ENCODE measurements at places on chromosomes 4 and X.

DNA sequence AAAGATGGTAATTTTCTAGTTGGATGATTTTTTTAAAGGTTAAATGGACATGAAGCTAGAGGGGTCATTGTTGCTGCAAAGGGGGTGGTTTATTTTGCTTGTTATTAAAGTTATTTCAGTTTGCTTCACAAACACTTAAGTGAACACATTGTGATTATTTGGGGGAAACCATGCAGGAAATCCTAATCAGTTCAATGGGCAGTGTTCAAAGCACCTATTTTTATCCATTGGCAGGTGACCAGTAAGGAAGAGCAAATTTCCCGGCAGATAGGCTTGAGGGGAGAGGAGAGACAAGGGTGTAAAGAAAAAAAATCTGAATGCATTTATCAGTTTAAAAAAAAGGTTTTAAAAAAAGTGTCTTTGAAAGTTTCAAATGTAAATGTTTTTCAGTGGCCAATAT lies 17.6 kb downstream of the GPR174 start:
- DNase-seq, result peak; percentile 77

GRCh38 chr4:81039351-81039972 lies 9.0 kb downstream of the BMP3 start:
- DNase-seq, result no peak

DNA sequence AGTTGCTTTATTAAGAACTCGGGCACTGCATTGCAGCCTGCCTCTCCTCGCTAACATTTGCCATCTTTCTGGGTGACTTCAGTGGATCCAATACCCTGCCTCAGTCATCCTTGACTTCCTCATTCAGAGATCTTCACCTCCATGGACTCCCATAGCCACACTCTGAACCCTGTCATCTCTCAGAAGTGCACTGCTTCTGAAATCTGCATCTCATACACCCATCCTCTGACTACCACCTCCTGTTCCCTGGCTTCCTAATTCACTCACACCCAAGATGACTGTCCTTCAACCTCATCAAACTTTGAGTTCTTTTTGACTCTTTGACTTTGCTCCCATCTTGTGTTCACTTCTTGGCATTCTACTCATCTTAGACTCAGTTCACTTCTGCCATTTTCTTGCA lies 25.3 kb upstream of the CYBB start:
- no peak for DNase-seq

DNA sequence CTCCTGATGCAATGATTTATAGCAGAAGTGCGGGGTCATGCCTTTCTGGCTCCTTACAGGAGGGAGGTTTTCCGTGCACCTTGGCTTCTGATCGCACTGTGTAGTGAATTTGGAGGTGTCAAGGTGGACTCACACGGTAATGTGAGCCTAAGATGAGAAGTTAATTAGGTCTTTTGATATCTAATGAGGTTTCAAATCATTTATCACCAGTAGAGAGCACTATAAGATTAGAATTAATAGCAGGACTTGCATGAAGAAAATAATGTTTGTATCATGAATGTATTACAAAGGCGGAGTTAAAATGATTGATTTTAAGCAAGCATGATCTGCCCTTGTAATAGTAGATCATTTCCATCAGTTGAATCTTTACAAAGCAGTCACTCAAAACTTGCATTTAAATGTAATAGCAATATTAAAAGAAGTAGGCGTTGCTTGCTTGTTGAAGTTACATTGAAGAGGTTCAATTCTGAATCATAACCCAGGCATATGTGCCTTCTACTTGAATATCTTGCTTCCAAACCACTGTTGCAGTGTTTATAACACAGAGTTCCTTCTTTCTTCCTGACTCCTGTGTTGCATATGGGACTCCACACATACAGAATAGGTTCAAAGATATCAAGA lies 152.1 kb downstream of the FMR1NB start:
- peak; percentile 5 for DNase-seq

GRCh38 chr4:107592519-107592918 lies 127.5 kb downstream of the PAPSS1 start:
- DNase-seq, result no peak

GRCh38 chrX:132443196-132444135 lies 45.4 kb downstream of the MBNL3 start:
- DNase-seq, result no peak

DNA sequence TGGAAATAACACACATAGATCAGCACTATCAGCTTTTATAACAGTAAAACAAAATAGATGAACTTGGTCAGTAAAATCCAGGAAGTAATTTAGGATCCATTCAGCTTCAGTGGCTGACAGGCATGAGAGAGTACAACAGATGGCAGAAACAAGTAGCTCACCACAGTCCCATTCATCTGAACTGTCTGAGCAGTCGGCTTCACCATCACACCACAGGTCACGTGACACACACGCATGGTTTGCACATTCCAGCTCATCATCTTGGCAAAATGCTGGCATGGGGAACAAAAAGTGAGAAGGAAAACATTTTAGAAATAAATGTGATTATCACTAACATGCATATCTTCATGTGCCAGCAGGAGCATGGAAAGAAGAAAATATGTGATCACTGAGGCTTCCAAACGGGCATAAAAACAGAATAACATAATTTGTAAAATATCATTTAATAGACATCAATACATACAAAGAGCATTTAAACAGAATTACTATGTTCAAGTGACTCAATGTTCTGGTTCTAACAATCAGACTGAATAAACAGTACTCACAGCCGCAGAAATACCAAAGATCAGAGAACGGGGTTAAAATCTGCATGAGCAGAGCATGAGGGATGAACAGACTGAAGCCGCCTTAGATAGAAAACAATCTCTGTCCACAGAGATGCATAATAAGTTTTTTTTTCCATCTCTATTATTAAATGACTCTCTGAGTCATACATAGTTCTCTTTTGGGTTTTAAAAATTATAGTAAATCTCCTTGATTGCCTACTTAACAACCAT lies 158.1 kb downstream of the ATP10D start:
- no peak for DNase-seq

- no peak for DNase-seq
Observed at GRCh38 chr4:142959173-142959572, 113.1 kb upstream of the INPP4B start.

DNA sequence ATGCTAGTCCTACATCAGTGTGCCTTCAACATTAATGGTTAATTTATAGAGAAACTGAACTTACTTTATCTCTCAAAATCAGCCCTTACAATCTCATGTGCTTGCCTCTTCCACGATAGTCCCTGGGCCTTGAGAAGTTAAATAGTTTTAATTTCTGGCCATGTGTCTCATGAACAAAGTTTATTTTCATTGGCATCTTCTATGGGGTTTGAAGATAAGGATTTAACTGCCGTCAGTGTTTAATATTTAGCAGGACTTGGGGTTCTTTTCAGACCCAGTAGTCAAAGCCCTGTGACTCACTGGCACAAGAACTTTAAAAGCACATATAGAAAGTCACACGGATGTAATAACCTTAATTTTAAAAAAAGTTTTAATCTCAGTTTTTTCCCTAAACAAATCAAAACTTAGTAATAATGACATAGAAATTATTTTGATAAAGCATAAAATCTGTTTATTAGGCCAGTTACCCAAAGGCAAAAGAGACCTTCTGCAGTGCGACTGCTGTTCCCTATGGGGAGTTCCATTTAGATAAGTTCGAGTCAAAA lies 10.1 kb upstream of the MPP1 start:
- DNase-seq, result no peak

DNA sequence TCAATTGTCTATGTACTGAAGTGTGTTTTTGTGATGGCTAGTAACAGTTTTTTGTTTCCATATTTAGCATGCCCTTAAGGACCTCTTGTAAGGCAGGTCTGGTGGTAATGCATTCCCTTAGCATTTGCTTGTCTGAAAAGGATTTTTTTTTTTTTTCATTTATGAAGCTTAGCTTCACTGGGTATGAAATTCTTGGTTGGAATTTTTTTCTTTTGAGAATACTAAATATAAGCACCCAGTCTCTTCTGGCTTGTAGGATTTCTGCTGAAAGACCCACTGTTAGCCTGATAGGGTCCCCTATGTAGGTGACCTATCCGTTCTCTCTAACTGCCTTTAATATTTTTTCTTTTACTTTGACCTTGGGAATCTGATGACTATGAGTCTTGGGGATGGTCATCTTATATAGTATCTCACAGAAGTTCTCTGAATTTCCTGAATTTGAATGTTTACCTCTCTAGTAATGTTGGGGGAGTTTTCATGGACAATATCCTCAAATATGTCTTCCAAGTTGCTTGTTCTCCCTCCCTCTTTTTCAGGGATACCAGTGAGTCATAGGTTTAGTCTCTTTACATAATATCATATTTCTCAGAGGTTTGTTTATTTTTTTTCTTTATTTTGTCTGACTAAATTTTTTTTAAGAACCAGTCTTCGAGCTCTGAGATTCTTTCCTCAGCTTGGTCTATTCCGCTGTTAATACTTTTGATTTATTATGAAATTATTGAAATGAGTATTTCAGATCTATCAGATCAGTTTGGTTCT lies 157.1 kb upstream of the PGRMC2 start:
- DNase-seq, result no peak
